ENCODE measurements at places on chromosomes 6 and 20.

DNA sequence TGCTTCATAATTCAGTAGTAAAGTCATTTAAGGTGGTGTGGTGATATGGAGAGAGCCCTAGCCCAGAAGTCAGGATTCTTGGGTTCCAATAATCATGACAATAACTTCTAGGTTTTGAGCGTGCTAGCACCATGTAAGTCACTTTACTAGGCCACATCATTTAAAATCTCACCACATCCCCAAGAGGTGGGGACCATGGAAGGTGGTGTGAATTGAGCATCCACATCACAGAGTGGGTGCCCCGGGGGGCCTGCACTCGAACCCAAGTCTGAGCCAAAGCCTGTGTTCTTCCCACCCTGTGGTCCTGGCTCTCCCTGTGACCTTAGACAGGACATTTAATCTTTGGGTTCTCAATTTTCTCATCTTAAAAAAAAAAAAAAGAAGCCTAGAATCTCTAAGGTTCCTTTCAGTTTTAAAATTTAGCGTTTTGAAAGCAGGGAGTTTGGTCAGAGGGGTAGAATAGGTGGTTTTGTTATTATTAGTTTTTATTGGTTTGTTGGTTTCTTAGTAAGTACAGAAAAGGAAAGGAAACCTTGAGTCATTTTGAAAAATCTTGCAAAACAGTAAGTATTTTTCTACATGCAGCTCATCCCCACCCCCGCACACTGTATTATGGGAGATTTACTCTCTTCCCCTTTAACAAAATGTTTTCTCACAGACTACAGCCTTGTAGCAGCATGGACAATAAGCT lies 26.4 kb downstream of the ARMC2 start:
- no peak for DNase-seq

GRCh38 chr6:139531148-139532115 lies 157.0 kb upstream of the CITED2 start:
- DNase-seq: no peak

DNA sequence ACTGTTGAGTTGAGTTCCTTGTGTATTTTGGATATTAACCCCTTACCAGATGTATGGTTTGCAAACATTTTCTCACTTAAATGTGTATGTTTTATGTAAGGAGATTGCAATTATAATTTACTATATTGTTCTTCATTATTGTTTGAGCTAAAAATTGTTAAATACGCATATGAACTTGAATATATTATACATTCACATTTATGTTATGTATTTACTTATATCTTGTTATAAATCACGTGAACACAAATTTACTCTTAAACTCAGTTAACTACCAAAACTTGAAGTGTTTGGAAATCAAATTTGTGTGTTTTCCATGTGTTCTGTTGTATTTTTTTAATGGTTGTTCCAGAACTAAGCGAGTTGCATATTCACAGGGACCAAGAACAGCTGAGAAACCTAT lies 18.3 kb downstream of the CDC40 start:
- DNase-seq: no peak

DNA sequence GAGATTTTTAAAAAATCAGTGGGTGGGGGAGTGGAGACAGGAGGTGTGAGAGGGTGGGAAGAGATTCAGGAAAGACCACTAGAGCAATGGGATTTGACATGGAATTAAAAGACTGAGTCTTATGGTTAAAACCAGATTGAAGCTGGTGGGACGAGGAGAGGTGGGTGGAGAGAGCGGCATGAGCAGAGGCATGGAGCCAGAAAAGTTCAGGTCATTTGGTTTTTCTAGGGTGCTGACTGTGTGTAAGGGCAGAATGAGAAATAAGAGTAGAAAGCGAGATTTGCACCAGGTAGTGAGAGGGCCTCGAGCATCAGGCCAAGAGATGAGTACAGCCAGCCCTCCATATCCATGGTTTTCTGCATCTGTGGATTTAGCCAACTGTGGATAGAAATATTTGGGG lies 121.3 kb downstream of the TCP11 start:
- DNase-seq: no peak

GRCh38 chr6:15176816-15177370 lies 69.0 kb upstream of the JARID2 start:
- no peak for DNase-seq

DNA sequence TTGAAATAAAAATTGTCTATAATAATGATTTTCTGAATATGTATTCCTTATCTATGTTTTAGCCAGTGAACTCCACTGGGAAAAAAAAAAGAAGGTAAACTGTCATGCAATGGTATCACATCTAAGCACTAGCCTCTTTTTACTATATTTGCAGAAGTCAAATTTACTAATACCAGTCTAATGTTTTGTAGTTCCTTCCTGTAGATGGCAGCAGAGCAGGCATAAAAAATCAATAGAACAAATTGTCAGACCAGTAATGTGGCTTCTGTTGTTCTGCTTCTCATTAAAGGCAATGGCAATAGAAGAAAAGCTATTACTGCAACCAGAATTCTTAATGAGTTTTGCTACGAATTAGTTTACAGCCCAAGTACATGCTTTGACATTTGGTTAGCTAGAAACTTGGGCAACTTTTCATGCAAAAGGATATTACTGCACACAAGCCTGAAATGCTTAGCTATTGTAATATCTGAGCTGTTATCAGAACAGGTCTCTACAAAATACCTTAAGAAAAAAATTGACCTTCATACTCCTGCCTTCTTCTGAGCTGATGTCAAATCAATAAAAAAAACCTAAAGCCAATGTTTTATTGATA lies 476.9 kb downstream of the KHDRBS2 start:
- DNase-seq: peak; percentile 26

DNA sequence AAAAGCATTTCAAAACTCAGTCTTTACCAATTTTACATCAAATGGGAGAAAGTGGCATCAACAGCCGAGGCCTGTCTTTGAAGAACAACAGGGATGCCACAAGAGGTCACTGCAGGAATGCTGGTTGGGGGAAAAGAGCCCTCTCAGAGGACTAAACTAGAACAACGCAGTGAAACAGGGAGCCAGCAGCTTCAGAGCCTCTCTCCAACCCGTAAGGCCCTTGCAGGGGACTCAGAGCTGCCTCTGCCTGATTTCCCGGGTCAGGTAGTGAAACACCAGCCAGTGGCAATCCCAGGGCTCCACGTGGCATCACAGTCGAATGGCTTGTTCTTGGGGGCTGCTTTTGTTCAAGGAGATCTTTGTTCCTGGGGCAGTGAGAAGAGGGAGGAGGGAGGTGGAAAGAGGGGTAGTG lies 55.0 kb upstream of the KCNK16 start:
- DNase-seq: peak; percentile 47

DNA sequence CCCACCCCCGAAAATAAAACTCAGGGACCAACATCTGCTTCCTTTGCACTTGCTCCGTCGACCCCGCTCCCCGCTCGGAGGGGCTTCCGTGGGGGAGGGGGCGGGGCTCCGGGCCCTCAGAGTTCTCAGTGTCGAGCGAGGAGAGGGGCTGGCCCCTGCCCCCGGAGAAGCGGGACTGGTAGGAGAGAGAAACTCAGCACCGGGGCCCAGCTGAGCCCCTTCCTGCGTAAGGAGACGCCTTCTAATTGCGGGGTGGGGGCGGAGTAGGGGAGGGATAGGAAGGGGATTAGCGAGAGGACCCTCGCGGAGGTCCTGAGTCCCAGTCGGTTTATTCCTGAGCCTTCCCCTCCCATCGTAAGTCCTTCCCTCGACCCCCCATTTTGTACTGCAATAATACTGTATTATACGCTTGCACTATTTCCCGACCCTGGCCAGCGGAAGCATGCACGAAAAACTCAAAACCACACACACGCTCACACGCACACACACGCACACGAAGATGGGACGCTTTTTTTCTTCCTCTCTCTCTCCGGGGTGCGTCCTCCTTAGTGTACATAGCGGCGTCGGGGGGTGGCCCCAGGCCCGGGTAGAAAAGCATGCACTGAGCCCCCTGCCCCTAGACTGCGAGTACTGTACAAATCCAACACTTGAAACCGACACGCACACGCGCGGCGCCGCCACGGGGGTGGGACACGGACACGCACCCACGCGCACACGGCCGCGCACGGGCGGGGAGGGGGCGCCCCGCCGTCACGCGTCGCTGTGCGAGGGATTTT lies 22.1 kb upstream of the SLC22A7 start:
- DNase-seq: no peak

DNA sequence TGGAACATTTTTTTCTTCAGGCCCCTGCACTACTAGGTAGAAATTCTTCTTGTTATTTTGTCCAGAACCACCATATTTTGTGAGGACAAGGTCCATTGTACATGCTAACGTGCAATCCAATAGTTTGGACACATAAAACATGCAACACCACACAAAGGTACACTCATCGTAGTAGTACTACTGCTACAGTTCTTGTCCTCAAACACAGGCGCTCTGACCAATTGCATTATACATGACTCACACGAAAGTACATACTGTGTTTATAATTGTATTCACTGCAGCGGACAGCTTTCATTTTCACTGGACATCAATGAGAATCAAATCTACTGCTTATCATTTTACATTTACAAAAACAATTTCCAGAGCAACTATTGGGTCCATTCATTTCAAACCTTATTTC lies 15.3 kb upstream of the SMLR1 start:
- no peak for DNase-seq

DNA sequence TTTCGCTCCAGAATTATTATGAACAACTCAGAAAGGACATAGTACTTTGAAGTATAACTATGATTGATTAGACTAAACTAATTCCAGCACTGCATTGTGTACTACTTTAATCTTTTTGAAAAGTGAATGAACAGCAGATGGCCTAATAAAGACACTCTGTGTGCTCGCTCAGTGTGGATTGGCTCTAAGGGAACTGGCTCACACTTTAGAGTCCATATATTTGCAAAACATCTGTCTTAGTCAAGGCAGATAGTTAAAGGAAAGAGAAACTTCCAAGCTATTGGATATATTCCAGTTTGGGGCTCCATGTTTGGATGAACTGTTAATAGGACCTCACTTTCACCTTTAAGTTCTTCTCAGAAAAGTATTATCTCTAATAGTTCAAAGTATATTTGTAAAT lies 218.9 kb downstream of the EYA4 start:
- DNase-seq: no peak

GRCh38 chr6:93407186-93407585 lies 12.2 kb downstream of the EPHA7 start:
- peak; percentile 12 for DNase-seq

DNA sequence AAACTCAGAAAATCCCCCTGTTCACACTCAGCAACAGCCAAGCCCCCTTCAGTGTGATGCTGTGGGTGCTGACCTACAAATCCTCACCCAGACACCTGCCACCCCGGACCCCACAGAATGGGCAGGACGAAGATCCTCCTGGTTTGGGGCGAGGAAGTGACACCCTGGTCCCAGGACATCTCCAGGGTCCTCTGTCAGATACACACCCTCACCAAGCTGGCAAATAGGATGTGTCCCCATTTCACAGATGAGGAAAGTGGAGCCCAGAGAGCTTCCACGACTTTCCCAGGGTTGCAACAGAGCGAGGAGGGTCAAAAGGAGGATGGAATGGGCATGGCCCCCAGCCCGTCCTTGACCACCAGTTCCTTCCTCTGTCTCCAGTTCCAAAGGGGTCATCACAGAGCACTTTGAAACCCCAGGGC lies 92.0 kb upstream of the AFDN start:
- DNase-seq: no peak

GRCh38 chr6:87633851-87634250 lies 43.9 kb downstream of the ORC3 start:
- no peak for DNase-seq

GRCh38 chr6:43695967-43696291 lies 8.3 kb upstream of the MRPS18A start:
- DNase-seq: no peak

DNA sequence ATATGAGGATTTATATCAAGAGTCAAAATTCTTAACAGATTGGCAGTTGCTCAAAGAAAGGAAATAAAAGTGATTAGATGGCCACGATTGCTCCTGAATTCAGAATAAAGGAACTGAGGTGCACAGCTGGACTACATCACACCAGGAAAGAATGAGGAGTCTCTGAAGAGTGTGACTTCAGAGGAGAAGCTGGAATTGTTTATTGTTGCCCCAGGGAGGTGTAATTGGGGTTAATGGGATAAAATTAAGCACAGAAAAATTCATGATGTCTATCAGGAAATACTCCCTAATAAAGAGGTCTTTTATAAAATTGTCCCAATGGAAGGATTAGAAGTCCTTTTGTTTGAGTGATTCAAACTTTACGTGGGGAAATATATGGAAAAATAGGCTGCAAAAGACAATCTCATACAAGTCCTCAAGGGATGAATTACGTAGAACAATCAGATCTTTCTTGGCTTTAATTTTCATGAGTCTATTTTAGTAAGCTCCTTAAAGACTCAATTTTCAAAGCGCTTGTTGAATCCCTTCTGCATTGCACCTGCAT lies 208.6 kb upstream of the RNF217 start:
- DNase-seq: no peak

- DNase-seq: no peak
These were observed 196.9 kb downstream of the DST start for GRCh38 chr6:56445818-56446217.

DNA sequence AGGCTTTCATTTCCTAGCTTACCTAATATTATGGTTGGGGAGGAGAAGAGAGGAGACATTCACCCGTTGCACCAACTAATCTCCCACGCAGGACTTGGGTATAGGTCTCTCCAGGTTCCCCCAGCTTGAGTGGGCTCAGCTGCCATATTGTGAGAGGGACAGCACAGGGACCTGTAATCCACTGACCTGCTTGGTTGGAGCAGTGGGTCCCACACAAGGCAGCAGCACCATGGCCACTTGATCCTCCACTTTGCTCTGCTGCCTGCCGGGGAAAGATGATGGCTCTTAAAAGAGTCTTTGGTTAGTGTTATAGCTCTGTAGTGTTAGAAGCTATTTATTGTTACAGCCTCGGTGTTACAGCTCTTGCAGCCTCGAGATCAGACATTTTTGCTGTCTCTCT lies 22.5 kb upstream of the ECHDC1 start:
- DNase-seq: no peak

DNA sequence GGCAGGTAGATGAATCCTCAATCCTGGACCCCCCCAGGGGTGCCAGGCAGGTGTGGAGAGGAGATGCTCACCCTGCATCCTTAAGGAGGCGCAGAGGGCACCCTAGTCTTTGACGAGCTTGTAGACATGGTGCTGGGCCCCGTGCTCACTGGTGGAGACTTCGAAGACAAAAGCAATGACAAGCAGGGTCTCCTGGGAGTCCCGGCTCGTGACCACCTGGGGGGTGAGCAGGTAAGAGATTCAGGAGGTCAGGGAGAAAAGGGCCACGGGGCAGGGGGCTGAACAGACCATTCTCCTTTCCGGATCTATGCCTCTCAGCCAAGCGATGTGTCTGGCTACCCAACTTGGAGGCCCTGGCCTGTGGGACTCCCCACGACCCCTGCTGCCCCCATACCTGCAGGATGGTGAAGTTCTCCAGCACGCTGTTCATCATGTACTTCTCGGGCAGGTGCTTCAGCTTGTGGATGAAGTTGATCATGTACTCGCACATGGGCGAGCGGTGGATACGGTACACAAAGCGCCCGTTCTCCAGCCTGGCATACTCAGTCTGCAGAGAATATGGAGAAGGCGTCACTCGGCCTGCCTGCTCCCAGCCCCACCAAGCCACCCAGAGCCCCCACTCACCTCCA lies 6.9 kb downstream of the RPL10A start:
- DNase-seq: no peak

Data from SK-N-DZ (cell line).